ENCODE measurements at places on chromosomes 6 and 20.

DNA sequence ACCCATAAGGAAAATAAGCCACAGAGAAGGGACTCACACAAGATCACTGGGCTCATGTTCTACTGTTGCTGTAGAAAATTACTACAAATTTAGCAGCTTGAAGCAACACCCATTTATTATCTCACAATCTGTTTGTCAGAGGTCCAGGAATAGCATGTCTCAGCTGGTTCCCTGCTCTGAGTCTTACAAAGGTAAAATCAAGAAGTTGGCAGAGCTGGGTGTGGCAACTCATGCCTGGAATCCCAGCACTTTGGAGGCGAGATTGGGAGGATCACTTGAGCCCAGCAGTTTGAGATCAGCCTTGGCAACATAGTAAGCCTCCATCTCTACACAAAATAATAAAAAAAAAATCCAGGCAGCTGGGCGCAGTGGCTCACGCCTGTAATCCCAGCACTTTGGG lies 28.5 kb upstream of the ZNF831 start:
- no peak for DNase-seq

DNA sequence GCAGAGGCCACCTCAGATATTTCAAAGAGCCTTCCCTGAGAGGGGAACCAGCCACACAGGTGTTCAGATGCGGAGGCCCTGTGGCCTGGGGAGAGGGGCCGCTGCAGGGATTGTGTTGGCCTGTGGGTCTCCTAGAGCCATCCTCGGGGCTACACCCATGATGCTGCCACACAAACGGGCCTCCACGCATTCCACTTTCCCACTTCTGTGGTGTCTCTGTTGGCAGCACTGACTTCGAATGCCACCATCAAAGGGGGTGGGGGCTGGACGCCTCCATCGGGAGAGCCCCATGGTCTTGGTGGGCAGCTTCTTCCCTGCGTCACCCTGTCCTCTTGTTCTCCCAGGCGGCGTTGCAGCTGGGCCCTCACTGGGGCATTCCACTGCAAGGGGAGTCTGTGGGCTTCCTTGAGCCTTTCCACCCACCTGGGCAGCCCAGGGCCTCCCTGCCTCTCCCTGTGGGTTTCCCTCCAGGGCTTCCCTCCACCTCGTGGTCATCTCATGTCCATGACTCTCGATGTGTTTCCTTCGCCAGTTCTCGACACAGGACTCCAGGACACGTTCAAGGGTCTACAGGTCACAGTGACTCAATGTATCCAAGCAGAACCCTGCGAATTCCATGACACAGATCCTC lies 145.5 kb downstream of the ERMARD start:
- DNase-seq = no peak

DNA sequence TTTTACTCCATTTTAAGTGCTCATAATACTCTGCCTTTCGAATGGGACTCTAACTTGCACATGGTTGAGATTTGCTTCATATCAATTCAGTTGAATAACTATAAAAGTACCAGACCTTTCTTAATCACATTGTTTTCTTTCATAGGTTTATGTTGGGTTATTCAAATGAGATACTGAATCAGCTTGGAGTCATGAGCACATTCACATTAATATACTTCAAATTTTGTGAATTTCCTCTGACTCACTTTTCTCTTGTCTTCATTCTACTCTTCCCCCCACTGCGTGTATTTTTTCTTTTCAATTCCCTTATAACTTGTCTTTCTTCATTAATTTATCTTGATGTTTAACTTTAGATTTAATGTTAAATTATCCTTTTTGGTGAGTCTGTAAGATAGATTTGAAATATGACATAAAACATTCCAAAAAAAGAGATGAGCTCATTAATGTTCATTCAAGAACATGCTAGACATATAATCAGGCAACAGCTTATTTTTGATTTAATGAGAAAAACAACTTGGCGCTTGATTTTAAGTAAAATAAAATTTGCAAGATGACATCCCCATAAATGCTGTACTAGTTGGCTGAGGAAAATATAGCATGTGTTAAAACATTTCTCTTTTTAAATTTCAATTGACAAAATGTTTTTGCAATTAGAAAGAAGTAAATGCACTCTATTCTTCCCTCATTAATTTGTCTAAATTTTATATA lies 736.0 kb downstream of the CD109 start:
- peak; percentile 11 for DNase-seq

GRCh38 chr6:22194188-22194921 lies 102.5 kb downstream of the PRL start:
- DNase-seq = peak; percentile 15

DNA sequence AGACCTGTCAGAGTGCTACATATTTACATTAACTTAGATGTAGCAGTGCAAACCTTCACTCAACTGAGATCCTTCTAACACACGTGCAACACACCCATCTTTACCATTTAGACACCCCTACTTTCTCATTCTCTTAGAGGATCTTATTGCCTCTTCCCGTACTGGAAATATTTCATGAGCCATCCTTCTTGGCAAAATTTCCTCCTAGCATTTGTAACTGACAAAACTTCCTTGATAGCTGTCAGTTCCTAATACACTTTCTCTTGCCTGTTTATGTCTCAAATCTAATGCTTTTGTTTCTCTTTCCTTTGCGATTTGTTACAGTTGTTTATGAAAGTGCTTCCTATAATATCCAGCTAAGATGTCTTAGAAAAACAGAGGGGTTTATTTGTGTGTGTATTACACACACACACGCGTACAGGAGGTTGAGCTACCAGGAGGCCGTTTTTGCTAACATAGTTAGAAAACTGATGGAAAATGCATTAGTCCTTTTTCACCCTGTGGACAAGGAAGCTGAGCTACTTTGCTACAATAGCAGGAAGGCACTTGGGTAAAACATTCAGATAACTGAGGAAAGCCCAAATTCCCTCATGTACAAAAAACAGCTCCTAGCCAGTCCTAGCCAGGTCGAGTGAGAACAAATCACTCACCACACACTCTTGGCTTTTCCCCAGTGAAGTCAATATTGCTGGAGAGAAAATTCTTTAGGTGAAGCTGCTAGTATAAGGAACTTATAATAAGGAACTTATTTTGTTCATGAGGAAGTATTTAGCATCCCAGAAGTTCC lies 153.6 kb downstream of the NFATC2 start:
- no peak for DNase-seq

- no peak for DNase-seq
These were observed 472.5 kb upstream of the BTBD3 start for GRCh38 chr20:11445161-11445560.

DNA sequence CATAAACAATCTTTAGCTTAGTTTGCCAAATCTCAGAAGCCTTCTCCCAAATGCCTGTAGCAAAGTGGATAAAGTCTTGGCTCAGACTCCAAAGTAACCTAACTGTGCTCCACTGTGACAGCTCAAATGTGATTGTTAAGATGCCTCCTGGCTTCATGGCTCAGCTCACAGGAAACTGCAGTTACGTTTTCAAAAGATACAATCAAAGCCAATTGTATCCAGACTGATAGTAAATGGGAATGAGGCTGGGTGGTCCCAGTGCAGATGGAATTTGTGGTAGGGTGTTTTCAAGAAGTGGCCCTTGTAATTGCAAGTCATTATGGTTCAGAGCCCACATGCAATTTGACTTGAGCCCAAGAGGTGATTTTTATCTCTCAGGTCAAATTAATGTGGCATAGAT lies 151.2 kb upstream of the TAB2 start:
- no peak for DNase-seq

DNA sequence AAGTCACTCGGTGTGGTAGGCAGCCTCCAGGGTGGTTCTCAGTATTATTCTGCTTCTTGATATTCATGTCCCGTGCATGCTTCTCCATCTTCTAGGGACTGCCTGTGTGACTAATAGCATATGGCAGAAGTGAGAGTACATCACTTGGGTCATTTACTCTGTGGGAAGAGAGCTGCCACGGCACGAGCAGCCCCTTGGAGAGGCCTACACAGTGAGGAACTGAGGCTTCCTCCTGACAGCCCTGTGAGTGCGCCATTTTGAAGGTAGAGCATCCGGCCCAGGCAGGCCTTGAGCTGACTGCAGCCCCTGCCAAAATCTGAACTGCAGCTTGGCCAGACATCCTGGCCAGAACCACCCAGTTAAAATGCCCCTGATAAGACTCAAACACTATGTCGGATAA lies 17.3 kb upstream of the MCUR1 start:
- no peak for DNase-seq

GRCh38 chr20:59120919-59121318 lies 42.7 kb upstream of the ZNF831 start:
- DNase-seq = no peak

DNA sequence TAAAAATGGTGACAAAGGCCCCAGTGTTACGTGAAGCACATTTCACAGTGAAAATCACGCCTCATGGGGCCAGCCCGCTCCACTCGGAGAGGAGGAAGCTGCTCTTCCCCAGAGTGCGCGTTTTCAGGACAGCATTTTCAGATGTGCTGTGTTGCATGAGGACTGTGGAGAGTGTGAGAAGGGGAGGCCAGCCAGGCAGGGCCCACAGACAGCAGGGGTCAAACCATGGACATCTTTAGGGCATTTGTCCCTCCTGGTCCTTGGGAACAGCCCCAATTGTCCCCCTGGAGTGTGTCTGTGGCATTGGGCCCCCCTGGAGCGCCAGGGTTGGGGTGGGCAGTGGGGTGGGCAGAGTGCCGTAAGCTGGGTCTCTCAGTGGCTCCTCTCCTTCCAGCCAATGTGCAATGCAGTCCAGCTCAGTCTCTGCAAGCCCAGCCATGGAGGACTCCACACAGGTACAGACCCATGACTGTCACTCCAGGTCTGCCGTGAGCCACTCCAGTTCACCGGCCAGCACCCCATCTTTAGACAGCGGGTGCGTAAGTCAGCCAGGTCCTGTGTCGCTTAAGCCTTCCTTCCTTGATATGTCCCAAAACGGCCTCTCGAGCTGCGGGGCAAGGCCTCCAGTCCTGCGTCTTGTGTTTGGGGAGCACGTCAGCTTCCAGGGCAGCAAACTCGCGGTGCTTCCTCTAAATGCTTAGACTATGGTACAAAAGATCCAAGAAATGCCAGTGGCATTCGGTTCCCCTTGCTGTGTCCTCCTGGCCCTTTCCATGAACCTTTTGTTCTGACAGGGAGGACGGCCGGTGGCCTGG lies 159.3 kb upstream of the AFDN start:
- DNase-seq = no peak

DNA sequence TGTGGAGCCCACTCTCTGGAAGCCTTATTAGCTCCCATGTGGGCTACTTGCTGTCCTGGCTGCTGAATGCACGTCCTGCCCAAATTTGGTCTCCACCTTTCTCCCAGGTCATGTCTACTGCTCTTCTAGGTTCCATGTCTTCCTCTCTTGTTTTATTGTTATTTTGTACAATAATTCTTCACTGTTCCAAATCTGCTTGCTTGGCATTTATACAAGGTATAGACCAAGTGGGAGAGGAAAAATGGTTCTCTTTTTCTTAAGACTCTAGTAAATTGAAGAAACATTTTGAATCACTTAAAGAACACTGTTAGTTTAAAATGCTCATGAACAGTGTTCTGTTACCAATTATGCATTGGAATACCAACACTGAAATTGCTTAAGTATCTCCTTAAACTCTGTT lies 81.6 kb upstream of the SCP2D1 start:
- no peak for DNase-seq

- peak; percentile 16 for DNase-seq
These were observed 19.4 kb upstream of the SDHAF4 start for GRCh38 chr6:70547313-70547712.

DNA sequence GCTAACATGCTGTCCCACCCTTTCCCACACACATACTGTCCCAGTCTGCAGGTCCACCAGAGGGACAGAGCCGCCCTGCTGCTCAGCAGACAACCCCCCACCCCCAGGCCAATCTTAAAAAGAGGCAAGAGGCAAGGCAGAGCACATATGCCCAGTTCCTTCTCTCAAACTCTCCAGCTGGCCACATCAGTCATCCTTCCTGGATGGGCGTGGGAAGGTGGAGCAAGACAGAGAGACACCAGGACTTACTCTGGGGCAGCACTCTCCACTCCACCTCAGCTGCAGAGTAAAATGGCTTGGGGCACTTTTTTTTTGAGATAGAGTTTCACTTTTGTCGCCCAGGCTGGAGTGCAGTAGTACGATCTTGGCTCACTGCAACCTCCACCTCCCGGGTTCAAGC lies 10.8 kb downstream of the MOCS3 start:
- DNase-seq = no peak

DNA sequence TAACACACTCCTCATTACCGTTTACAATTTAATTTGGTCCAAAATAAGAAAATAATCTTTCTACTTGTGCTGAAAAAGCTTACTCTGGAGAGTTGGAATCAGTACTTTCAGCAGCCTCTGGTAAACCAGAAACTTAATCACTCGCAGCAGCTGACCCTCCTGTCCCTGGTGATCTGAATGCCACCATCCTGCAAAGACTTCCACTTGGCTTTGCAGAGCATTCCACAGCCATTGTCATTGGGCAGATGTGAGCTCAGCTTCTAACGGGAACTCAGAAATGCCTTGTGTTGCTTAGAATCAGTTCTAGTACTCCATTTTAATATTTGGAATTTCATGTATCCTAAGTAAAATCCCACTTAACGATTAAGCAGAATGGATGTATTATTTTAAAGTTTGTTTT lies 59.7 kb downstream of the PHACTR1 start:
- no peak for DNase-seq

- peak; percentile 34 for DNase-seq
These were observed 69.3 kb downstream of the HDDC2 start for GRCh38 chr6:125232466-125232865.

DNA sequence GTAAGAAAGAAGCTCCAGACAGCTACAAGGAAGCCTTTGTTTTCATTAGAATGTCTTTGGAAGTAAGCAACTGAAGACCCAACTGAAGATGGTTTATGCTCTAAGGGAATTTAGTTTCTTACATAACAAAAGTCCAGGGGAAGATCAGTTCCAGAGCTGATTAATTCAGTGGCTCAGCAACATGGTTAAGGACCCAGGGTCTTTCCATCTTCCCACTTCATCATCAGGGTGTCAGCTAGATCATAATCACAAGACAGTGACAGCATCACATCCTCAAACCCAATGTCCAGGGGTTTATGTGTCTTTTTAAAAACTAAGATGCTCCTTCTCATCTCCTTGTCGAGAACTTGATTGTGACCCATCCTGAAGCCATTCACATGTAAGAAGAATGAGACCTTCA lies 119.7 kb upstream of the PRDM1 start:
- DNase-seq = no peak

DNA sequence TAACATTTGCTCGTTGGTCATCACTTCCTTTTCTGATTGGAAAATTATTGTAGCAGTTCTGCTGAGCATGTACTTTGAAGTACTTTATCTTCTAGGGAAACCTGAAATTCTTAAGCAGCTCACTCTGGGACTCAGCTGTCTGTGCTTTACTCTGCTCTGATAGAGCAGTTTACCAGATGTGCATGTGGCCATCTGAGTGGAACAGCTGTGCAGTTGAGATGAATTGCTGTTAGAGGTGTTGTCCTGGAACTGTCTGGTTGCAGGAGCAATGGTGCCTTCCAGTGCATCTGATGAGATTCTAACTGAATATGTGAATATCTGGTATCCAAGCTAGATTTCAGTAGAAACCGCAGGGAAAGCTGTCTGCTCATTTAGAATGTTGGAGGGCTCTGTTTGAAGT lies 27.2 kb downstream of the PANK2 start:
- DNase-seq = no peak

GRCh38 chr20:13858439-13858838 lies 73.6 kb downstream of the NDUFAF5 start:
- no peak for DNase-seq

Data from AG20443 (cell line).